ENCODE measurements at places on chromosomes 7 and 10.

DNA sequence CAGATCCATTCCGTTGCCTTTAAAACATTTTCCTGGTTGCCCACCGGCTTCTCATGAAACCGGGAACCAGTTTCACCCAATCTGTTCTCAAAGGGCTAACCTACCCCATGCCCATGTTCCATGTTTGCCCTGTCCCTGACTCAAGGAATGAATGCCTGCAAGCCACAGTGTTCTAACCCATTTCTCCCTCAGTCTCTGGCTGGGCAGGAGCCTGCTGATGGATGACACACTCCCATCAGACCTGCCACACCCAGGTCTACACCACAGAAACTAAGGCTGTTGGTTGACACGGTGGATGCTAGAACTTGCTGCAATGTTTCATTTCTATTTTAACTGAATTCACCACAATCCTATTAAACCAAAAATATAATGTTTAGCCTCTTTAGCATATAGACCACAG lies 15.6 kb downstream of the CLRN3 start:
- DNase-seq = no peak

GRCh38 chr10:8130973-8131911 lies 76.8 kb downstream of the GATA3 start:
- DNase-seq = peak; percentile 64

- no peak for DNase-seq
Observed at GRCh38 chr7:76395965-76396726, 13.4 kb downstream of the SSC4D start.

DNA sequence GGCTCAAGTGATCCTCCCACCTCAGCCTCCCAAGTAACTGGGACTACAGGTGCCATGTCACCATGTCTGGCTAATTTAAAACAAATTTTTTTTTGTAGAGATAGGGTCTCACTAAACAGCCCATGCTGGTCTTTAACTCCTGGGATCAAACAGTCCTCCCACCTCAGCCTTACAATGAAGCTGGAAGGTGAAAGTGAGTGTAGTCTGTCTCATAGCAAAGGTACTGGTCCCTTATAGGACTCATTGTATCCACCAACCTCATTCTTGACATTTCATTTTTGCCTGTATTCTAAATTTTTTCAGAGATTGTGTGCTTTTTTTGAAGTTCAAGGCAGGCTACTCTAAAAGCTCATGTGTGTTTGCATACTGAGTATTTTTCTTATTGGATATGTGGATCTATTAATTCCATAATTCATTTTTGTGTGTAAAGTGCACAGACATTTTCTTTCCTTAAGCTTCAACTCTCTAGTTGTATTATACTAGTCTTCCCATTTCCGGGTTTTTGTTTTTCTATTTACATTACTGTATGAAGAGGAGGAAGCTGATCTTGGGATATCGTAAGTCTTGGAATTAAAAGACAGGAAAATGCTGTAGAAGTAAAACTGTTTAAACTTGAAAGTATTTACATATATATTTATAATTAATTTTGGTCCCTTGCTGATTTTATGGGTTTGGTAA lies 13.3 kb downstream of the KMT2E start:
- DNase-seq = no peak

GRCh38 chr10:69677985-69678654 lies 48.1 kb downstream of the FAM241B start:
- no peak for DNase-seq

DNA sequence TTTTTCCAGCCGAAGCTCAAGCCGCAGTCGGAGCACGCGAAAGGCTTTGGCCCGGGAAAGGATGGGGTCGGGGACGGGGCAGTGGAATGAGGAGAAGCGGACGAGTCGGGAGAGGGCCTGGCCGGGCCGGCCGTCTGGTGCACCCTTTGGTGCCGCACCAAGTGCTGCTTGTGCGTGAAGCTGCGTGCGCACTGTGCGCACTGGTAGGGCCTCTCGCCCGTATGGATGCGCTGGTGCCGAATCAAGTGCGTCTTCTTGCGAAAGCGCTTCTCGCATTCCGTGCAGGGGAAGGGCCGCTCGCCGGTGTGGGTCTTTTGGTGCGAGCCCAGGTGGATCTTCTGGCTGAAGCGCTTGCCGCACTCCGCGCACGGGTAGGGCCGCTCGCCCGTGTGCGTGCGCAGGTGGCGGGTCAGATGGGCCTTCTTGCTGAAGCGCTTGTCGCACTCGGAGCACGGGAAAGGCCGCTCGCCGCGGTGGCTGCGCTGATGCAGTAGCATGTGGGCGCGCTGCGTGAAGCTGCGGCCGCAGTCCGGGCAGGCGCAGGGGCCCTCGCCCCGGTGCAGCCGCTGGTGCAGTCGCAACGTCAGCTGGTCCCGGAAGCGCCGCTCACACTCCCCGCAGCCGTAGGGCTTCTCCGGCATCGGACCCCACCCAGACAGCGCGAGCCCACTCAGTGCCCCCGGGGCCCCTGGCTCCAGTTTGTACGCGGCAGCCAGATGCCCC lies 7.8 kb downstream of the ZNF467 start:
- no peak for DNase-seq

DNA sequence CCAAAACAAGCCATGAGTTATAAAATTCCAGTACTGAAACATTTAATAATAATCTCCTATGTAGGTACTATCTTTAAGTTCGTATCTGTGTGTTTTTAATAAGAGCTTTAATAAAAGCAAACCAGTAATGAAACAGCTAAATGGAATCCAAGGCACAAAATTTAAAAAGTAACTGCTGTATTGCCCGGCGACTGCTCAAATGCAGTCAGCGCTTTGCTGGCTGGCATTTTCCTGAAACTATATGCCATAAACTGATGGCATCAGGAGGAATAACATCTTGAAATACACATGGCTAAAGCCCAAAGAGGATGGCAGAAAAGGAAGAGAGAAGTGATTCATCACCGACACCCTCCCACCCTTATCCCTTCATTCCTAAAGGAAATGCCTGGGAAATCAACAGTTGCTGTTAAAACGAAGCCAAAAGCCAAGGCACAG lies 133.1 kb downstream of the CUBN start:
- DNase-seq = no peak

DNA sequence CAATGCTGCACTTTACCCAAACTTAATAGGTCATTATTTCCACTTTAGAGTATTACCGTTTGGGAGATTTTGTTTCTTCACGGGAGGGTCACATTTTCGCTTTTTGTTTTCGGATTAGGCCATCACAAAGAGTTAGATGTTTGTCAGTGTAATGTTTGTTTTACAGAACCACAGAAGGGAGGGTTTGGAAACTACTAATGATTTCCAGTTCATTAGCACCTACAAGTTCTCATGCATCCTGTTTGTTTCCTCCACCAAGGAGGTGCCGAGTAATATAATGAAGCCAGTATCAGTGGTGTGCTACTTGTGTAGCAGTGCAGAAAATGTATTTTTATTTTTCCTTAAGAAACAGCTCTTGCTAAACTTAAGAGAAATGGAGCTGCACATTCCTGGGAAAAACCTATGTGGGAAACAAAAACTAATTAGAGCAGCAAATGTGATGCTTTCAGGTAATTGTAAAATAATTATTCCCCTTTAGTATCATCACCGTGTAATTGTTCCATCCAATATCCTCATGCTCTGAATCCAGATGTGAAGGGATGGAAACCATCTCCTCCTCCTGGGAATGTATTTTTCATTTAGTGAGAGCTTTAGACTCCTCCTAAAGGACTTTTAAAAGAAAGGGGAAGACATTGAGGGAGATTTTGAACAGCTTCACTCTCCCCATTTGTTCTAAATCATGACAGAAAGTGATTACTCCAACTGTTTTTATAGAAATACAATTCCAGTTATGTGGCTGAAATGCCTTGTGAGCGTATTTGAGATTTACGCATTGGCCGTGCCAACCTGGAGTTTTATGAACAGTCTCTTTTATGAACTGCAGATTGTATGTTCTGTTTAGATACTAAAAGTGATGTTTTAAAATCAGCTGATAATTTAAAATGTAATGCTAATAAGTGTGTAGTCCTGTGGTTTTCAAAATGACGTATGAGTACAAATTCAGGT lies 5.6 kb downstream of the CELF2 start:
- DNase-seq = no peak

Data from activated T-cell treated with anti-CD3 and anti-CD28 coated beads, Interleukin-2, amount 50 U/mL, for 72 hours (primary cell).